Activated effector memory CD4-positive, alpha-beta T cell treated with anti-CD3 and anti-CD28 coated beads, Interleukin-2, amount 50 U/mL, for 16 hours (primary cell): ENCODE measurements at places on chromosomes 5 and 9.
A peak's percentile ranks its signal among the peaks of the same experiment; 100 is the strongest.

- no peak for DNase-seq
These were observed 3.3 kb downstream of the CYFIP2 start for GRCh38 chr5:157269165-157269671.

DNA sequence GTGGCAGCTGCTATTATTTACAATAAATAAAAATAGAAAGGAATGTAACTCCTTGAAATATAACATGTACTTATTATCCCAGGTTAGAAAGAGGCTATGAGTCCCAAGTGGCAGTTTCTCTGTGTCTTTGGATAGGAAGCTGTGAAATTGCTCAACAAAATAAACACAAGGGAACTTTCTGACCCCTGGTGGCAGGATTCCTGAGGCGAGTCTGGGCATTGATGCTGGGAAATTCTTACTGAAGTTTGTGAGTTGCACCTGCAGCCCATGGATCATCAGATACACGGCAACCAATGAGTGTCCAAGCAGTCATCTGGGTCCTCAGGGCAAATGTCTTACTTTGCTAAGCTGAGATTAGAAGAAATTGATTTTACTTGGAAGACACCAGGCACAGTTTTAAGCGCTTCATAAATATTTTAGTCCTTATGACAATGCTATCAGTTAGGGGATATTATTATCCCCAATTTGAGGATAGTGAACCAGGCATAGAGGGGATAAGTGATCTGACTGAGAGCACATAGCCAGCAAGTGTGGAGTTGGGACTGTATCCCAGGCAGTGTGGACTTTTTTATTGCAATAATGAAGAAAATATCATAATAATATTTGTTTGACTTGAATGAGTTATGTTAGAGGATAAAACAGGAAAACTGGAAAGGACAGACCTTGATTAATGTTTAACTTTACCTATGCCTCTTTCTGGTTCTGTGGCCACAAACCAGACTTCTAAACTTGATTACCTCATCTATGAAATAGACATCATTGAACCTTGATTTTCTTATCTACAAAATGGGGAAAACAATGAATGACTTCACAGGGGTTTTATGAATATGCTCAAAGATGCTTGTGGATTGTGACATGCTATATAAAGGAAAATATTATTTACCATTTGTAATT is 265.5 kb upstream of the ADAMTSL1 start:
- DNase-seq = no peak

DNA sequence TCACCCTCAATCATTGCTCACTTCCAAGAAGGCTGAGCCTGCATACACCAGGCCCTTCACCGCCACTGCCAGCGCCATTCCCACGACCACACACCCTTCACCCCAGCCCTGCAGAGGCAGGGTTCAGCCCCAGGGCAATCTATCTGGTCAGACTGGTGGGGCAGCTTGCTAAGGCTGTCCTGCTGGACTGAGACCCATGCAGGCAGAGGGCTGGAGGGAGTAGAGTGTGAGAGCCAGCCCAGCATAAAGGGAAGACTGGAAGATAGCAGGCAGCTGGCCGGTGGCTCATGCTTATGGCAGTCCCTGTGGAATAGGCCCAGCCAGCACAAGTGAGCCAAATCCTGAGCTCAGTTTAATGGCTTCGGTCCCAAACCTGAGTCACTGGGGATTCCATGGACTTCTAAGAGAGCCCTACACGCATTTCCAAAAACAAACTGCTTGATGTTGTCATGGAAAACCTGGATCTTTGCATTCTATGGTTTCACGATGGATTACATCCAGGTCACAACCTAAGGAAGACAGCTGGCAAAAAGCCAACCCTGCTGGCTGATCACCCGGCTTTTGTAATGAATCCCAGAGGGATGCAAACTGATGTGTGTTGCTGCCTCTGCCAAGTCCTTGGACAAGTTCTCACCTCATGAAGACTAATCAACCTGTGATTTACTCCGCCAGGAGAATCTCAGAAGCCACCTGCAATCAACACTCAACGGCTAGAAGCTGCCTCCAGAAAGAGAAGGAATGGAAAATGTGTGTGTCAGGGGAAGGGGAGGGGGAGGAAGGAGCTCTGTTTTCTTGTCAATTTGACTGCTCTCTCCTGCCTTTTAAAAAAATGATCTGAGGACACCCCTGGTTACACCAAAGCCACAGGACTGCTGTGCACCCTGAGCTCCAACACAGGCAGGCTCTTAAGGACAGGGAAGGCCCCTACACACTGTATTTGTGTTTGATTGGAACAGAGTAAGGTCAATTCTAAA is 143.6 kb downstream of the LHFPL2 start:
- no peak for DNase-seq

DNA sequence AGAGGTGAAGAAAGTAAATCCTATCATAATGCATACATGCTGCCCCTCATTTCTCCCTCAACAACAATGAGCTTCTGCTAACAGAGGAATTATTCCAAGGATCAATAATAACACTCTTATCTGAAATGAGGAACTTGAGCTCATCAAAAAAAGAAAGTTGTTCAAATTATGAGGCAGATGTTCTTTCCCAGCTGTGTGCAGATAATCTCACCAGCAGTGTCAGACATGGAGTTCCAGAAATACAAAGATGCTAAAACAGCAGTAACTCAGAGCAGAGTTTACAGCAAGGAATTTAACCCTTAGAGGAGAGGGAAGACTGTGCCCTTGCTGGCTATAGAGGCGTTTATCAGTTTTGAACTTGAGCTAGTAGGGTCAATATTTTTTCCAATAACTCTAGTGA is 153.1 kb downstream of the TRIM36 start:
- DNase-seq = no peak

DNA sequence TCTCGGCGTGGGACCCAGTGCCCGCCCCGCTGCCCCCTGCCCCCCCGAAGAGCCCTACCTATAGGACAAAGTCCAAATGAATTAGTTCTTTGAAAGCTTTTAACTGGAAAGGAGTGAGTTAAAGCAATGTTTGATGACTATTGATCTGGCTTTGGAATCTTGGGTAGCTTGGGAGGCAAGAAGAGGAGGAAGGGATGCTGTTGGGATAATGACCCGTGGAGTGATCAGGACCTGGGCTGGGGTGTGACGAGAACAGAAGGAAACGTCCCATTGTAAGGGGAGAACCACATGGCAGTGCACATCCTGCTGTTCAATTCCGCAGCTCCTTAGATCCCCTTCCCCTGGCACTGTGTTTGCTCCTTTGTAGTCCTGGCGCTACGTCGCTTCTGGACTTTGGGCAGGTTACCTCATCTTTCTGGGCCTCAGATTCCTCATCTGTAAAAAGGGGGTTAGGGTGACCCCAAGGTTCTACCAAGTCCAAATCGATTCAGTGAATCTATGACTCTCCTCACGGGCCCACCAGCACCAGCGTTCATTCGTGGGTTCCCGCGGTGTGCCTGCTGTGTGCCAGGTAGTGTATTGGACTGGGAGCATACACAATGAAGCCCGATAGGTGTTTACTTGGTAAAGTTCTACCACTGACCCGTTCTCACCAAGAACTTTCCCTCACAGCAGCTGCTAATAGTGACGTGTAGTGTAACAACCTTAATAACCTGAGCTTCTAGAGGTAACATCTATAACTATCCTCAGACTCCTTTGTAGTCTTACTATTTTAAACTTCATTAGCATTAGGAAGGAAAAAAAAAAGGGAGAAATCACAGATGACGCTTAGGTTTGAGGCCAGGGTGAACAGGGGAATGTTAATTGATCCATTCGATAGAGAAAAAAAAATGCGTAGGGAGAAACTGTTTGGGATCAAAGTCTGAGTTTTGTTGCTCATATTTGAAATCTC is 1.1 kb upstream of the NADK2 start:
- DNase-seq = peak; percentile 61

DNA sequence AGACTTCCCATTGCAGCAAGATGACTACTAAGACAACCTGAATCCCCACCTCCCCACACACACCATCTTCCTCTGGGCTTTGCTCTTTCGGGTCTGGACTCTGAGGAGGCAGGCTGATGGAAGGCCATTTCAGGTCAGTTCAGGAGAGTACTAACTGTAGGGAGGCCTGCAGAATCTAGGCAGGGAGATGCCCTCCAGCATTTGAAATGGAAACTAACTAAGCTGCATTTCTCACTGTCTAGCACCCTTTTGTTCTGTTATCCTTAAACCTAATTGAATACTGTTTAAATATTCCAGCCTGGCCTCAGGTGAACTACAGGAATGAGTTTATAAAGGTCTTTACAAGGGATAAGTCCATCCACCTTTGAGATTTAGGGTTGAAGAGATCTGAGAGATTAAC is 4.9 kb upstream of the TBCA start:
- DNase-seq = no peak

DNA sequence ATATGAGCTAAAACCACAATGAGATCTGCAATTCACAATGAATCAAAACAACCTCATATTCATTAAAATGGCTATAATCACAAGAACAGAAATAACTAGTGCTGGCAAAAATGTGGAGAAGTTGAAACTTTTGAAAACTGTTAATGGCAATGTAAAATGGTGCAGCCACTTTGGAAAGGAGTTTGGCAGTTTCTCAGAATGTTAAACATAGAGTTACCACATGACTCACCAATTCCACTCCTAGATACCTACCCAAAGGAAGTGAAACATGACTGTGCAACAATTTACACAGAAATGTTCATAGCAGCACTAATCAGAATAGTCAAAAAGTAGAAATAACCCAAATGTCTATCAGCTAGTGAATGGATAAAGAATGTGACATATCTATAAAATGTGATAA is 862.2 kb downstream of the DTWD2 start:
- no peak for DNase-seq

DNA sequence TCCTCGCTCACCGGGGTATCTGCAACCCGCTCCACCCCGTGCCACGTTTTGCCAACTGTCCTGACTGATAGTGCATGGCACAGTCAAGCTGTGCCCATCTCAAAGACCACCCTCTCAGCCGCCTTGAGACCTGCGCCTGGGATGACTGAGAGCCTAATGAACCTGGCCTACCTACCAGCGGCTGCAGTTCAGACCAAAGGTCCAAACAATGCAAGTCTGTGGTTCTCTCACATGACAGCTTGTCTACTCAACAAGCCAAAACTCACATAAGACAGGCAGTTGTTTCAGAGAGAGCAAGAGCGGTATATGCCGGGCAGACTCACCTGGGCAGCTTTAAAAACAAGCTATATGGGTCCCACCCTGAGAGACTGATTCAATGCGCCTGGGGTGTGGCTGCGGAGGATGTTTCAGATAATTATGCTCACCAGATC is 70.5 kb downstream of the EPB41L4B start:
- no peak for DNase-seq

DNA sequence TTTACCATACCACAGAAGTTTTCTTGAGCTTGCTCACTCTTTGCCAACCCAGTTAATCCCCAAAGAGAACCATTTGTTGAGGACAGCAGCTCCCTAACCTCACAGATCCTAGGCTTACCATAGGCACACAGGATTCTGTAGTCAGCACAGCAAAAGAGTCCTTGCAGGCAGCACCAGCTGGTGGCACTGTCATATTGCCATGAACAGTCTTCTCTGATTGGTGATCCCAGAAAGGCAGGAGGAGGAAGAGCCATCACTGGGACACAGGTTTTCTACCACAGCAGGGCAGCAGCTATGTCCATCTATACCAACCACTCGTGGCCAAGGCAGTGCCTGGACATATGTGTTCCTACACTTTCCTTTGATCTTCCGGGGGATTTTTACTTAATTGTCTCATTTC is 297.1 kb upstream of the CD180 start:
- no peak for DNase-seq

DNA sequence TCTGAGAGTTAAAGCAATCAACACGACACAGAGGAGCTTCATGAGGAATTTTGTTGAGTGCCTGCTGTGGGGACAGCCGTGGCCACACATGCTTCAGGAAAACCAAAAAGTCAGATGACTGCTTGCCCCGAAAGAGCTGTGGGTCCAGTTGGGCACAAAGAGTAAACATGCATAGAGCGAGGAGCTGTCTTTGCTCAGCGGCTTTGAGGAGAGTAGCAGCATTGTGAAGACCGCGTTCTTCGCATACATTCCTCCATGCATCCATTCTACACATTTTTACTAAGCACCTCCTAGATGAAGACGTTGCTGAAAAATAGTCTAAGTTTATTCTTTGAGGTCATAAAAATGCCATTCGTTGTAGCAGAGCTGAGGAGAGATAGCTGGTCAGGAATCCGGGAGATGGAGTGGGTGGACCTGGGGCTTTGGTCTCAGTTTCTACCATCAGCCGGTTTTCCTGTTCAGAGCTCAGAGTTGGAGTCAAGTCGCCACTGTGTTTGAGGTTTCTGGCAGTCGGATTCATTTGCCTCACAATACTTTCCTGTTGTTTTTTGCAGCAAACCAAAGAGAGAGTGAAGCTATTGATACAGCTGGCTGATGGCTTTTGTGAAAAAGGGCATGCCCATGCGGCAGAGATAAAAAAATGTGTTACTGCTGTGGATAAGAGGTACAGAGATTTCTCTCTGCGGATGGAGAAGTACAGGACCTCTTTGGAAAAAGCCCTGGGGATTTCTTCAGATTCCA is 194.5 kb upstream of the OTULINL start:
- DNase-seq = no peak
